SJCRH30 (cell line): ENCODE measurements at places on chromosomes 11 and 22. TPM values are rescaled to one million over a fixed set of nuclear protein-coding genes. Genes with fewer than 3 reads are reported as not detected.

DNA sequence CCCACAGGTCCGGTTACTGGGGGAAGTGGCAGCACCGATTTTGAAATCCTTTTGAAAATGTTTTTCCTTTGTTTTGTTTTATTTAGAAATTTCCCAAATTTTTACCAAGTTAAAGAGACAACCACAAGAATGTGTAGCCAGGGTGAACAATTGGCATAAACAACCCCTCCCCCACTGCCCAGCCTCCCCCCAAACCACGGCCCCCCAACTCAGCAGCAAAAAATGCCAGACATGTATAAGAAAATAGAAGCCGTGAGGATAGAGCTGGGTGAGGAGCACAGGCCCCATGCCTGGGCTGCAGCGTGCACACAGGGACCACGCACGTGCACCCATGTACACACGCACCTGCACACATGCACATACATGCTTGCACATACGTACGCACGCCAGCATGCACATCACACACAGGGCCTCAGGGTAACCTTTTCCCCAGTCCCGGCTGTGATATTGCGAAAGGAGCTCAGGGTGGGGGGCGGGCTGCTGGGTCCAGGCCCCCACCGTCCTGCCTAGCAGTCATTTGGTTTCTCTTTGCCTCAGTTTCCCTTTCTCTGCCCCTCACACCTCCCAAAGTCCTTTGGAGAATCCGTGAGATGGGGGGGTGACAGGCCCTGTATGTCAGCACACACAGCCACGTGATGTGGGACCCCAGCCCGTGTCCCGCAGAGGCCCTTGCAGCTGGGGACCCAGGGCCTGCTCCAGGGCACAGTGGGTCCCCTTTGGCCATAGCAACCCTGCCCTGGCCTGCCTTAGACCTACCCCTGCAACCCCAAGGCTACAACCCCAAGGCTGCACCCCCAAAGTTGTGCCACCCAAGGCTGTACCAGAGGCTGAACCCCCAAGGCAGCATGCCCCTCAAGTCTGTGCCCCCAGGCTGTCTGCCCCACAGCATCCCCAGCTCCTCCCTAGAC lies 42.9 kb downstream of the IGF2 start:
- DNase-seq: no peak

DNA sequence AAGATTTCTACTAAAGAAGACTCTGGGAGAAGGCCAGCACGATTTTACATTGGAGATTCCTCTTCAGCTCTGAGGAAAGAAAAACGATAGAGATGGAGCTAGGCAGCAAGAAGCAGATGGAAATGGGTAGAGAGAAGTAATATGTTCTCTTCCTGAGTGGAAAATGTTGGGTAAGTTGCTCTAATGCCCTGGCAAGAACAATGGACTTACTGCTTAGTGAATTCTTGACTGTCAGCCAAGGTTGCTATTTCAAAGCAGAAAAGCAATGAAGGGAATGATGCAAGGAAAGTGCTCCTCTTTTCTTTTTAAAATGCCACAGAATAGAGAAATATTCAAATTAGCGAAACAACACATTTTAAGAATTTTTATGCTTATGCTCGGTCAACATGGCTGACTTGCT lies 38.4 kb upstream of the CWF19L2 start:
- no peak for DNase-seq

Gene PCF11
- total RNA-seq: 55.9 and 71.1 TPM in 2 replicates

Gene DDX17
- 302 and 356 TPM in 2 replicates for total RNA-seq

Gene KCNJ1
- not detected in 2 replicates for total RNA-seq

Gene SEZ6L
- total RNA-seq: 0.08 and 0.14 TPM in 2 replicates

DNA sequence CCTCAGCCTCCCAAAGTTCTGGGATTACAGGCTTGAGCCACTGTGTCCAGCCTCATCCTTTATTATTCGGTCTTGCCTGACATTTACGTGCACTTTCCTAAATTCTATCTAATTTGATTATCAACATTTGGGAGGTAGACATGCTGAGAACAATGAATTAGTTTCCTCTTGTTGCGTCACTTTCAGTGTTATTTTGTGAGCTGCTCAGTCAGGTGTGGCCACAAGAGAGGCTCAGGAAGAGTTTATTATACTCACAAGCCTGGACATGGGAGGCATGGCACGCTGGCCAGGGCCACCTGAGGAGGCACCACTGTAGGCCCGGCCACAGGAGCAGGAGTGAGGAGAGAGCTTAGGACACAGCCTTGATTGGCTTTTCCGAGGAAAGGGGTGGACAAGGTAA lies 59.7 kb upstream of the RBFOX2 start:
- no peak for DNase-seq

DNA sequence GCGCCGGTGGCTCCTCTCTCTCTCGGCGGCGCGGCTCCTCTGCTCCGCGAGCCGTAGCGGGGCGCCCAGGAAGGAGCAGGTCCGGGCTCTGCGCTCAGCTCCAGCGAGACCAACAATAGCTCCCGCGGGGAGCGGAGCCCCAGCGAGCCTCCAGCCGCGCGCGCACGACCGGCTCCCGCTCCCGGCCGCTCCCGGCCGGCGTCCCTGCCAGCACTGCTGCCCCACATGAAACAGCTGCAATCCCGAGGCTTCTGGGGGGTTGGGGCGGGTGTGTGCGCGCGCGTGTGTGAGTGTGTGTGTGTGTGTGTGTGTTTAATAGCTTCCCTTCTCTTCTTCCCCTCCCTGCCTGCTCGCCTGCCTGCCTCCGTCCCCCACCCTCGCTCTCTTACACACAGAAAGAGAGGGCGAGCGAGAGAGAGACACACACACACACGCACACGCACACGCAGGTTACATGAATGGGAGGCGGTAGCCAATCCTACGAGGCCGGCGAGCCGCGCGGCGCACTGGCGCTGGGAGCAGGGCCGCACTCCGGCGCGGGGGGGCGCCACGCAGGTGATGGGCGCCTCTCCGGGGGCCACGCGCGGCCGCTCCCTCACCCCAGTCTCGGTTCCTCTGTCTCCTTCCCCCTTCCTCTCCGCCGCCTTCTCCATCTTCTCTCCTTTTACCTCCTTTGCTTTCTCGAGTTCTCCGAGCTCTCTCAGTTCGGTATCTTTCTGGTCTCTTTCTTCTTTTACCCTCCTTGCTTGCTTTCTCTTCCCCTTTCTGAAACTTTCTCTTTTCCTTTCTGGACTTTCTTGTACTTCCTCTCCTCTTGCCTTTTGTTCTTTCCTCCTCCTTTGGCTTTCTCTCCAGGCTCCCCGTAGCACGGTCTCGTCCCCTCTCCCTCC lies at the start of gene TENM4:
TSS of gene TENM4 (minus strand) at position 460 of the 890 bp plus-strand sequence. CDS start 371,086 bp downstream, outside the sequence.
- DNase-seq: peak; percentile 17

- DNase-seq: no peak
Measured at GRCh38 chr11:87575088-87575487, 537.4 kb downstream of the TMEM135 start.

Gene PGA5
- not detected in 2 replicates for total RNA-seq

GRCh38 chr11:61855939-61856680 lies 28.0 kb downstream of the FADS2 start:
- peak; percentile 32 for DNase-seq

DNA sequence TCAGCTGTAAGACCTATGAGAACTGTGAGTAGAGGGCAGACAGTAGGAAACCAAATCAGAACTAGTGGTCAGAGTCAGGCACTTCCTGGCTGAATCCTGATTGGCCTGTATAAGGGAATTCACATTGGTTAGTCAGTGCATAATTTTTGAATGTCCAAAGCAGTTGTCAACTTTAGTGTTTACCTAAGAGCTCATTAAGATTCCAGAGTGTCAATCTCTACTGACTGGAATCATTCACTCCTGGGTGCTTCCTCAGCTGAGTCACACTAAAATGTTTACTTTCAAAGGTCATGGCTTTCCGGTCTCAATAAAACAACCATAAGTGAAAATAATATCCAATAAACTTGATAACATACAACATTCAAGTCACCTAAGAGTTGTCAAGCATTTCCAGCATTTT lies 306.1 kb downstream of the C11orf87 start:
- DNase-seq: no peak

Gene RAC2
- total RNA-seq: not detected in 2 replicates

Gene INS
- not detected in 2 replicates for total RNA-seq

- no peak for DNase-seq
Measured at GRCh38 chr11:78397398-78397797, 20.2 kb downstream of the GAB2 start.

Gene CHRNA10
- 0.33 and 0.91 TPM in 2 replicates for total RNA-seq

Gene SMC1B
- not detected in 2 replicates for total RNA-seq

DNA sequence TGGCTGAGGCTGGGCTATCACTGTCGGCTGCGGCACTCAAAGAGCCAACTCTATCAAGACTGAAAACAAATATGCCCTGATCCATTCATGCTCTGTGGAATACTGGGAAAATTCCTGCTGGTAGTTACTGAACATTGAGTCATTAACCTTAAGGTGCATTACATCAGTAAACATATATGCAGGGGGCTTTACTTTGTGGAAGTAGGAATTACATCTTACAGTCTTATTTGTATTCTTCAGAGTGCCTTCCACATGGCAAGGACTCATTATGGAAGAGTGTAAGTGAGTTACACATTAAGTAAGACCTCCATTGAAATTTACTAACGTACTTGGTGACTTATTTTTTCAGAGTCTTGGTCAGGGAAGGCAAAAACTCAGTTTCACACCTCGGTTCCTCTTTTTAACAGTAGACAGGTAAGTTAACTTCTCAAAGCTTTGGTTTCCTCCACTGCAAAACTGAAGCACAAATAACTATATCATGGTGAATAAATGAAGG lies 4.5 kb downstream of the OR5B21 start:
- DNase-seq: no peak

- DNase-seq: no peak
Measured at GRCh38 chr11:104665641-104666040, 232.6 kb downstream of the CASP12 start.

Gene ISX
- not detected in 2 replicates for total RNA-seq

DNA sequence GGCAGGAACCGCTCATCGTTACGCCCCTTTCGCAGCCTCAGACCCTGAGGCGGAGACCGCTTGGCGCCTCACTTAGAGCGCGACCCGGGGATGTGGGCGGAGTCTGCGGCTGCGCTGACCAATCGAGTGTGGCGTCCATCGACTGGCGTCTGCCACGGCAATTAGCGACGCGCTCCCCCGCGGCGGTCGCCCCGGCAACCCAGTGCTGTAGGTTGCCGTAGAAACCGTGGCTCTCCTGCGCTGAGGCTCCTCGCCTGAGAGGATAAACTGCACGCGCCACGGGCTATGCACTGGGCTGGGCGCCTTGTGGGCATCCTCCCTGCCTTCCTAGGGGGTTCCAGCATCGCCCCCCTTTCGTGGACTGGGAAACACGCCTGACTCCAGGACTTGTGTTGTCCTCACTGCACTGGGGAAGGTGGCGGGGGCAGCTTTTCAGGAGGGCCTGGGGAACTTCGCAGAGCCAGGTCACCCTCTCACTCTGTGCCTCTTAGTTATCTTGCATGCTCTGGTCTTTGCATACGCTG lies 701 bp upstream of the P2RX6 start:
- peak; percentile 98 for DNase-seq

- peak; percentile 90 for DNase-seq
Measured at GRCh38 chr22:19891317-19892256, 36.9 kb upstream of the GNB1L start.

- DNase-seq: no peak
Measured at GRCh38 chr22:50529416-50529896, 356 bp downstream of the TYMP start.

DNA sequence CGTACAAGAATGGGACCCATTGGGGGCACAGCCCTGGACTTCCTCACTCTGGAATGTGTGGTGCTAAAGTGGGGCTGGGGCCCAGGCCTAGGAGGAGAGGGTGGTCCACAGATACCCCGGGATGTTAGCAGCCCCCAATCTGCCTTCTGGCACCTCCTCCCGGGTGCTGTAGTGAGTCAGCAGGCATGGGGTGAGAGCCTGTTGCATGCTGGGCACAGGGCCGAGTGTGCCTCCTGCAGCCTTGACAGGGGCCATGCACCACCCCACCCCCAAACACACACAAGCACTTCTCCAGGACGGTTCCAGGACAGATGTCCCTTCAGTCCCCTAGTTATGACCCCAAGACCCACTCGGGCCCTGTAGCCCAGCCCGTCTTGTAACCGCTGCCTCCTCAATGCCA lies 23.5 kb upstream of the PHF21A start:
- DNase-seq: no peak

Gene HTR3A
- total RNA-seq: not detected in 2 replicates
